ENCODE measurements at places on chromosomes 6 and 20.

DNA sequence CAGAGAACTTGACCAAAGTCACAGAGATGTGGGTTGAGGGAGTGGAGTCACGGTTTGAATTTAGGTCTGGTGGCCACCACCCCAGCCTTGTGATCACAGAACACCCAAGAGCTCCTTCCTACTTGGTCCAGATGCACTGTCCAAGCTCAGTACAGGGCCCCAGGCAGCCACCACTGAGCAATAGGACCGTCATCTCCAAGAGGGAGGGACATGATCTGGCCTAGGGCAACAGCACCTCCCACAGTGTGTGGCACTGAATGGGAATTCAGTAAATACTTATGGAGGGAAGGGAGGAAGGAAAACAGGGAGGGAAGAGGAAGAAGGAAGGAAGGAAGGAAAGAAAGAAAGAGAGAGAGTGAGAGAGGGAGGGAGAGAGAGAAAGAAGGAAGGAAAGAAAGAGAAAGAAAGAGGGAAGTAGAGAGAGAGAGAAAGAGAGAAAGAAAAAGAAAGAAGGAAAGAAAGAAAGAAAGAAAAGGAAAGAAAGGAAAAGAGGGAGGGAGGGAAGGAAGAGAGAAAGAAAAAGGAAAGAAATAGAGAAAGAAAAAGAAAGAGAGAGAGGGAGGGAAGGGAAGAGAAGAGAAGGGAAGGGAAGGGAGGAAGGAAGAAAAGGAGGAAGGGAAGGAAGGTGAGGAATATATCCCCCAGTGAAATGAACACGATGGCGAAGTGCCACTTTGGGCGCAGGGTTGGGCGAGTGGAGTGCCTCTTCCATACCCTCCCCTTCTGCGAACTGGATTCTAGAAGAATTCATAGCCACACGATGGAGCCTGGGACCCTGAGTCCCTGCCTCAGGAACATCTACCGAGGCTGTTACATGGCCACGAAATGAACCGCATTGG is 243.7 kb downstream of the TFAP2C start:
- no peak for DNase-seq

GRCh38 chr6:24646771-24647170 is 780 bp upstream of the KIAA0319 start:
- DNase-seq = no peak

DNA sequence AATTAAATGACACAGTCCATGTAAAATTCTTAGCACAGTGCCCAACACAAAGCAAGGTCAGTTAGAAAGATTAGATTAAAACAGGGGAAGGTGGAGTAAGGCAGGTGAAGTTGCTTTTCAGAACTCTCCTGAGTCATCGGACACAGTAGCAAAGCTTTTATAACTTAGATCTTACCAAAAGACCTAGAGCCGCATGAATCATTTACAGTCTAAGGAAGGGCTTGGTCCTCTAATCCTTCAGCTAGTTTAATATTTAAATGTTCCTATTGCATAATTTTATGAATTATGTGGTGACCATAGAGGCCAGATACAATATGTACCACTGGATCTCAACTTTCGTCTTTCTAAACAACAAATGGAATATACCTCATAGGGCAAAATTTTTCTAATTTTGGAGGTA is 202.1 kb upstream of the SNX9 start:
- no peak for DNase-seq

- no peak for DNase-seq
Measured at GRCh38 chr20:57834306-57835073, 124.7 kb upstream of the PMEPA1 start.

DNA sequence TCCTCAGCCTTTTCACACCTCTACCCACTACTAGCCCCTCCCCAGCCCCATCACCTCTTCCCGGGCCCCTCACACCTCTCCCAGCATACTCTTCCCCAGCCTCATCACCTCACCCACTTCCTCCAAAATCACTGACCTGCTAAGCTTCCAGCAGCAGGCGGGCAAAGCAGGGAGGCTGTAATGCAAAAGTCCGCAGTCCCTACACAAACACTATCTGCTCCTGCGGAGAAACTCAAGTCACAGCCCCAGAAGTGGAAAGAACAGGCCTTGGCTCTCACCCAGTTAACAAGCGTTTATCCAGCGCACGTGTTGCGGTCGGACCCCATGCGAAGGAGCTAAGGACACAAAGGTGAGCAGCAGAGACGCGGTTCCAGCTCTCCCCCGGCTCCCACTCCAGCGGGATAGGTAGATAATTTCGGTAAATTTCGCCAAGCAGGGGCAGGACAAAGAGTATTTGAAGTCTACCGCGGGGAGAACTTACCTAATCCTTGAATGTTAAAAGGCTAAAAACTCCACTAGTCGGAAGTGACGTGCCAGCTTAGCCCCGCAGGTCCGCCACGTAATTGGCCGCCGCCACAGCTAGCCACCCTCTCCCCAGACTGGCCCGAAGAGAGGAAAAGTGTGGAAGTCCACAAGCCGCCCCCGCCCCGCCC is 728 bp upstream of the TRIM39 start:
- DNase-seq = peak; percentile 28

DNA sequence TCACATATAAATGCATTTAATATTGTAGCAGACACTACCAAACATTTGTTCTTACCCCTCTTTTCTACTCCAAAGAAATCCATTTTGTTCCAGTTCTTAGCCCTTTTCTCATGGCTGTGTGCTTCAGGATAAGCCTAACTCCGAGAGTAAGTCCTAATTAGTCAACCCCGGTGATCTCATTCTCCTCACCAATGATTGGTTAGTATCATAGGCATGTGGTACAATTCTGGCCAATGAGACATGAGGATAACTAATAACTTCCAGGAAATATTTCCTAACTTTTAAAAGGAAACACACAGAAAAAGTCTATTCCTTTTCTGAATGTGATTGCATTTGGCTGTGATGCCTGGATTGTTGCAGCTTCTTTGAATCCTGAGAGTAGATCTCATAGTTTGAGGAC is 116.0 kb downstream of the GPR63 start:
- DNase-seq = no peak

- peak; percentile 19 for DNase-seq
Measured at GRCh38 chr6:36997811-36998722, 7.4 kb upstream of the FGD2 start.

- no peak for DNase-seq
Measured at GRCh38 chr6:16277101-16277981, 39.0 kb downstream of the GMPR start.

DNA sequence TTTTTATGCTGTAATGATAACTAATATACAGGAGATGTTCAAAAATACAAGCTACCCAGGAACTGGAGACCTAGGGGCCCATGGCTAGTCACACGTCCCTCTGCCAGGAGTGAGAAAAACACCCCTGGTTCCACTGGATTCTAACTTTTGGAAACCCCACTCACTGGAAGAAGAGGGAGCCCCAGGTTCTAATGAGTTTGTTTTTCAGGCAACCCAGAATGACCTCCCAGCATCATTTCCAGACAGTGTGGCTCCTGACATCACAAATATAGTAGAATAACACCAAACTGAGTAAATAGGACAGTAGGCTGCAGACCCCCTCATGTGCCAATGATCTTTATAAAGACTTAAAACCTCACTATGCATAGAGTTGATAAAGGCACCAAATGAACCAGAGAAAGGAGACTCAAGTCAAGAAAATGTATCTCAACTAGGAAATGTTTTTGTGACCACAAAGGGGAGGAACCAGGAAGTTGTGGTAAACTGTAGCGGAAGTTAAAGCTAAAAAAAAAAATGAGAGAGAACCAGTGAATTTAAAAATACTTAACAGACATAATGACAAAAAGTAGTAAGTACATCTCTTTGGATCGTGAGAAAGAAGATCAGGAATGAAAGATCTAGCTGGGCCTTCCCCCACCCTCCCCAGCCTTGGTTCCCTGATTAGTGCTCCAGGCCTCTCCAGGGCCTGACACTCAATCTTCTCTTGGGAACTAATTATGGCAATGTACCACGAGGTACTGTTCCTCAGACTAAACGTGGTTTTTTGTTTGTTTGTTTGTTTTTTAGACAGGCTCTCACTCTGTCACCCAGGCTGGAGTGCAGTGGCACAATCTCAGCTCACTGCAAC is 19.8 kb downstream of the HLA-E start:
- DNase-seq = no peak

DNA sequence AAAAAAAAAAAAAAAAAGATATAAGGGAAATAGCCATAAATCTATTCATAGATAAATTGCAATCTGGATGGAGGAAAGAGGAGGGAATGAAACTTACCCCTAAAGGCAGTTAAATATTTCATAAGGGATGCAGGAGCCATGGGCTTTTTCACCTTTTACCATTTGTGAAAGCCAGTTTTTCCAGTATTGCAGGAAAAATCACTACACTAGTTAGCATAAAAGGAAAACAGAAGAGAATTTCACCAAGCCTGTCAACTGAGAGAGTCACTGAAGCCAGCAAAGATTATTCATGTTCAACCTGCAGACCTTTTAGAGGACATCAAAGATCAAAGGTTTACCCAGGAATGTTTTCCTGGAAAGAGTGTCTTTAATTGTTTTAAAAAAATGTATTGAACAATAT is 969.7 kb downstream of the KIF16B start:
- no peak for DNase-seq

GRCh38 chr6:149084808-149085556 is 232.5 kb upstream of the TAB2 start:
- no peak for DNase-seq

GRCh38 chr6:89355511-89356194 is 3.1 kb upstream of the UBE2J1 start:
- no peak for DNase-seq

GRCh38 chr6:125974214-125974866 is 12.0 kb upstream of the TRMT11 start:
- DNase-seq = peak; percentile 32

DNA sequence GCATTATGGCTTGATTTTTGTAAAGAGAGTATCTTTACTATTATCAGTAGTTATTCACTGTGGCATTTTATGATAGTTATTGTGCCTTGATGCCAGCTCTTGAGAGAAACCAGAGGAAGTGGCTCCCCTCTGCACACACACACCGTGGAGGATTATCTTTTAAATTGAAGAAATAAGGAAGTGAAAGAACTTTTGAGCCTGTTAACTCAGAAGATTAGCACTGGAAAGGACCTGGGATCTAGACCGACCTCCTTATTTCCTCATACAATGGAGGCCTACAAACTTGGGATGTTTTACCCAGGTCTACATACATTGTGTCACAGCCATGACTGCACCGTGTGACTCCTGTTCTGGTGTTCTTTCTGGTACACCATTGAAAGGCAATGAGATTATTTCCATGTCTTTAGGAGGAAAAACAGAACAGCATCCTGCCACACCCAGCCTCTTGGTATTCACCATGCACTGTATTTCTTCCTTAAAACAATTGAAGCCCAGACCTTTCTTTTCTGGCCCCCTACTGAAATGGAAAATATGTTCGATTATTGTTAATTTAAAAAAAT is 40.6 kb downstream of the HECA start:
- no peak for DNase-seq

GRCh38 chr6:104728448-104728847 is 131.3 kb downstream of the HACE1 start:
- DNase-seq = no peak

DNA sequence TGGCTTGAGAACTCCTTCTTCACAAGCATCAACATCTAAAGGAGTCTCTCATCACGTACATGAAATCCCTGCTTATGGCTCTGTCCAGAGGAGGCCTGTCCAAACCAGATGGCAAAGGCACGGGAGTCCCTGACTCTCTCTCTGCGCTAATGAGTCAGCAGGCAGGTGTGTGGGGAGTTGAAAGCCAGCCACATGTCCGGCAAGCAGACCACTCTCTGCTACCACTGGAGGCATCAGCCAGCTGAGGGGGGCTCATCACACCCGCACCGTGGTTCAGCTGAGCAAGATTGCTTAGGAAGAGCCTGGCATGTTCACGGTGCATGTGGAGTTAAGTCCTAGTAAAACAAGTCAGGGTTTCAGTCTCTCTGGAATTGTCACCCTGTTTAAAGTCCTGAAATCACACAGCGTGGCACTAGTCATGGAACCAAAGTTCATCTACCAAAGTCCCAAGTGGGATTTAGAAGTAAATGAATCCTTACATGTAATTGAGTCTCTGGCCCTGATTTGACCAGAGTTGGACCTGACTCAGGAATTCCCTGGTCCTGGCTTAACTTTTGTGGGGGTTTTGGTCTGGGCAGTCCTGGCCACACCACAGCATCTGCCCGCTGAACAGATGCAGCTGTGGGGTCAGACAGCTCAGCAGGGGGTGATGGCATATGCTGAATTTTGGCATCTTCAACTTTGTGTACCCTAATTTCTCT is 155.2 kb upstream of the RIN2 start:
- no peak for DNase-seq

GRCh38 chr6:150243620-150244314 is 100.9 kb downstream of the PPP1R14C start:
- DNase-seq = no peak

GRCh38 chr6:121505284-121505683 is 69.8 kb downstream of the GJA1 start:
- no peak for DNase-seq

DNA sequence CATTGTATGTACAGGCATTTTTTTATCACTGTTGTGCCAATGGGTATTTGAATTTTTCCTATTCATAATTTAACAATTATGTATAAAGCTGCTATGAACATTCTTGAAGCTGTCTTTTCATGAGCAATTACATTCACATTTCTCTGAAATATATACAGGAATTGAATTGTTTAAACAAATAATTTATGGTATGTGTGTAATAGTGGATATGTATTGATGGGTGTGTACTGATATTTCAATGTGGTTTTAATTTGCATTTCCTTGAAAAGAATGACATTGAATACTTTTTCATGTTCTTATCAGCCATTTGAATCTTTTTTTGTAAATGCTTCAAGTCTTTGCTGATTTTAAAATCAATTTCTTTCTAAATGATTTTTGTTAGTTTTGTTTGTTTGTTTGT is 629.4 kb upstream of the FLRT3 start:
- no peak for DNase-seq

DNA sequence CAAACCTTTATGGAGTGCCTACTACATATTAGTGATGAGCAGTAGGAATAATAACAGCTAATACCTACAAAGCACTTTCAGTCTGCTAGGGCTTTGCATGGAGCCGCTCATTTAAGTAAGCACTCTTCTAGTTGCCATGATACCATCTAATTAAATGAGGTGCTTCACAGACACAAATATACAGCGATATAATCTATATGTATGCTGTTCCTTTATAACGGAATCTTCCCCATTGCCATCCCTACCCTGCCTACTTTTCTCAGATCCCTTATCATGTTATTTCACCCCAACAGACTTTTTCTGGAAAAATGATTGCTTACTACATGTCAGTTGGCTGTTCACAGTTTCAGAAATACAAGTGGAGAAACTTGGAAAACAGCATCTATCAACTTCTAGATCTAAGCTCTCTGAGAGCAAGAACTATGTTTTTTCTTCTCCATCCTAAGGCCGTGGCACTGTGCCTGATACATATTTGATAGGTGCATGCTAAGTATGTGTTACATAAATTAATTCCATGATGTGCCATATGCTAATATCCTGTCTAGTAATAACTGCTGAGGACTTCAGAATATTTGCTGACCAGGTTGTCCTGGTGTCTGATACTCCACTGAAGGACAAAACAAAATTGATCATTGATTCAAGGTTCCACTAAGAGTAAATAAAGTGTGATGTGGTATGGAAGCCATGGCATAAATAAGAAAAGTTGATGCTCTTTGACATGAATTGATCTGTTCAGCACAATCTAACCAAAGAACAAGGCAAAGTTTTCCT is 124.6 kb downstream of the GMPR start:
- no peak for DNase-seq

Measured in cerebellar nuclear complex (tissue), 1 donor.